Dermis microvascular lymphatic vessel endothelial cell (primary cell): ENCODE measurements at places on chromosomes 2 and 18. TPM values are rescaled to one million over a fixed set of nuclear protein-coding genes. Genes with fewer than 3 reads are reported as not detected.

GRCh38 chr2:186445506-186445905, 40.6 kb upstream of the ZC3H15 start:
- DNase-seq, result no peak

DNA sequence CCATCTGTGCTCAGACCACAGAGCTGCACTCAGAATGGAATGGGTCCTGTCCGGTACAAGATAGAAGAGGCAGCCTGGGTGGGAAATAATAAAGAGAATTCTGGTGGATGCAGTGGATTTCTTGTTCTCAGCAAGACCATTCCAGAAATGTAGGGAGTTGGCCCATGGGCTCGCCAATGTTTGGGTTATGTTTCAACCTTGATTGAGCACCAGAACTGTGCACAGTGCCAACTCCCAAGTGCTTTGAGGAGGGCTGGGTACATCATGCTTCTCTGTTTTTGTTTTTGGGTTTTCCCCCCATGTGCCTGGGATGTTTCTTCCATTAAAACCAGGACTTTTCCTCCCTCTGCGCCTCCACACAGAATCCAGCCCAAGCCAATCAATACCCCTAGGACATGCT, 304.1 kb downstream of the TNS1 start:
- DNase-seq, result no peak

DNA sequence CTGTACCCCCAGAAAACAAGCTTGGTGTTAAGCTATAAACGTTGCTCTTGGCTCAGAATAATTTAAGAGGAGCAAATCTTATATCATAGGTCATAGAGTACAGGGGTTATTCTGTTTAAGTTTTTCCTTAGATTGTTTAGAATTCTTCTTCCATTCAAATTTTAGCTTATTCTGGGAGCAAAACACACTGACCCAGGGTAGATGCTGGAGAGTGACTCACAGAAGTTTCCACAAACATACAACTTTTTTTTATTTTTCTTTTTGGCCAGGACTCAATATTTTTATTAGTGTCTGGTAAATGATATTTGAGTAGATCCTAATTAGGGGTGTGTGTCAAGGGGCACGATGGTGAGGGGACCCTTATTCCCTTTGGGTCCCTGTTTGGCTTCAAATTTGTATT, 71.5 kb upstream of the PSME4 start:
- no peak for DNase-seq

GRCh38 chr2:137091704-137092103, 326.4 kb downstream of the THSD7B start:
- DNase-seq, result no peak

Gene BCL11A
- total RNA-seq, result 0.64 and 0.76 TPM in 2 replicates
